ENCODE measurements at places on chromosomes 3 and 15.

DNA sequence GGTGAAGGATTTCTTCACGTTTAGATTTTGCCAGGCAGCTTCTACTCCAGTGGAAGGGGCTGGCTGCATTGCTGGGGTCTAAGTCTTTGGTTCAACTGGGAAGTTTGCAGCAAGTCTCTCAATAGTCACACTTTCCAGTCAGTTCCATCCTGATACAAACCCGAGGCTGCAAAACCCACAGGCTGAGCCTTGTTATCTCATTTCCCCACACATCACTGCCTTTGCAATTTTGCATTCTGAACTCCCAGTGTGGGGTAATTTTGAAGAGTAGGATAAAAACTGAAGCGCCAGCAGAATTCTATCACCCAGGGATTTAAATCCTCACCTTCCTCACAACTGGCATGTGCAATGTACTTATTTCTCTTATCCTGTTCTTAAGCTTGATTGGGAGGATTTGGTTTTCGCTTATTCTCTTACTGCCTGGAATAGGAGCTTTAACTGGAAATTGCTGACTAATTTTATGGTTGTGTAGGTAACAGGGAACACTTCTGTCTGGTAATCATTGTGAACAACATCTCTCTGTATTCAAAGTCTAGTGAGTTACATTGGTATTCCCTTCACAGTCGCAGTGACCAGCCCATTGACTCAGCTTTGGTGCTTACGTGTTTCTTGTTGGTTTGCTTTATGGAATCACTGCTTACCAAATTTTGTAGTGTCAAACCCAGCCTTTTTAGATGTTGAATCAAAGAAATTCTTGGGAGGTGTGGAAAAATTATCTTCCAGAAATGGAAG lies 142.0 kb upstream of the TOPAZ1 start:
- no peak for DNase-seq

DNA sequence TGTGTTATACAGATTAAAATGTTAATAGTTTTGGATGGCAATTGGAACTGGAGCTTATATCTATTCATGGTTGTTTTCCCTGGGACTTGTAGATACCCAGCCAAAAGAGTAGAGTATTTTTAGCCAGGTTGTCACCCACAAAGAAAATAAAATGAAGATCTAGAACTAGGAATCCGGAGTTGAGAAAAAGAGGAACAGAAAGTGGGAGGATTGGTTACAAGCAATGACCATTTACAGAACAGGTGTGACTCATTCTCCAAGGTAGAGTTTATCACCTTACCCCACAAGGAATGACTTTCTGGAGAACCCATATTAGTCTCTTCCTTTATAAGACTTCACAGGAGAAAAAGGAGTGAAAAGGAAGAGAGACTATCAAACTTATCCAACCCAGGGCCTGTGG lies 99.8 kb downstream of the TMEM108 start:
- no peak for DNase-seq

DNA sequence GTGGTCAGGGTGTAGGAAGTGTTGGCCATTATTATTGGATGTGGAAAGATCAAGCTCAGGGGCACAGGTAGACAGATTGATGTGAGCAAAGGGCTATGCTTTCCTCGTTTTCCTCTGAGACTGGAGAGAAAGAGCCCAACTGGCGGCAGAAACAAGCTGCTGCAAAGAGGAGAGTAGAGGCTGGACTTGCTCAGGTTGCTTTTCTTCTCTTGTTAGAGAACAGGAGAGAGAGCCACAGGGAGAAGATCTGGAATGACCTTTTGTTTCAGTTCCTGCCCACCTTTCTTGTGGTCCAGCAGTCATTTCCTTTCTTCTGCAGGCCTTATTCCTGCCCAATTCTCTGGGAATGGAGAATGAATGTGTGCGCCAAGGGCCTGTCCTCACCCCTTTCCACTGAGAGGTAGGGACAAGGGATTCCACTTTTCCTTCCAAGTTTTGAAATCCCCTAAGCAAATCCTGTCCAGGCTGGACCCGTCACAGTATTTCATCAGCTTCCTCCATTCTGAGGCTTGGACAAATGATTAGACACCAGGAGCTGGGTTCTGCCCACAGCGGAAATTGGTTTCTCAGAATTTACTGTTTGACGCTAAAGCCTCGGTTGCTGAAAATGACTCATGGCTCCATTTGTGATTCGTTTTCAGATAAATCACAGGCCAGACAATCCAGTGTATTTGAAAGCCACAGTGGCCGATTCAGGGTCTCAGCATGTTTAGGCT lies 16.1 kb downstream of the ZNF80 start:
- DNase-seq = no peak

DNA sequence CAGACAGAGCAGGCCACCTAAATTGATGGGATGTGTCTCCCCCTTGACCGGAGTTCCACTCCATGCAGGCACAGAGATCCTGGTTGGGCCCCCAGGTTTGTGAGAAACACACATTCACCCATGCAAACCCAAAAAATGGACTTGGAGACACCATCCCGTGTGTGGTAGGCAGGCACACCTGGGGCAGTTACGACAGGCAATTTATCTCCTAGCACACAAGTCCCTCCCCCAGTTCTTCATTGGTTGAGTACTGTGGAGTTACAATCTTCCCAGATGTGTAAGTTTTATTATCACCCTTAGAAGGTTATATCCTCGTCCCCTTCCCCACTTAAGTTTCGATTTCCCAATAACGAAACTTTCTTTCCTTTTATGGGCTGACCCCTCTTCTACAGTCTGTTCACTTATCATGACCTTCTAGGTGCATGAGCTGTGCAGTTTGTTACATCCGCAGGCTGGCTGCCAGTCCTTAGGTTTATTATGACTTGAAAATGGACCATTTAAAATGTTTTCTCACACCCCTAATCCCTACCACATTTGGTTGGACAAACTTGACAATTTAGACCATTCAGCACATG lies 27.3 kb downstream of the ARL8B start:
- DNase-seq = no peak

DNA sequence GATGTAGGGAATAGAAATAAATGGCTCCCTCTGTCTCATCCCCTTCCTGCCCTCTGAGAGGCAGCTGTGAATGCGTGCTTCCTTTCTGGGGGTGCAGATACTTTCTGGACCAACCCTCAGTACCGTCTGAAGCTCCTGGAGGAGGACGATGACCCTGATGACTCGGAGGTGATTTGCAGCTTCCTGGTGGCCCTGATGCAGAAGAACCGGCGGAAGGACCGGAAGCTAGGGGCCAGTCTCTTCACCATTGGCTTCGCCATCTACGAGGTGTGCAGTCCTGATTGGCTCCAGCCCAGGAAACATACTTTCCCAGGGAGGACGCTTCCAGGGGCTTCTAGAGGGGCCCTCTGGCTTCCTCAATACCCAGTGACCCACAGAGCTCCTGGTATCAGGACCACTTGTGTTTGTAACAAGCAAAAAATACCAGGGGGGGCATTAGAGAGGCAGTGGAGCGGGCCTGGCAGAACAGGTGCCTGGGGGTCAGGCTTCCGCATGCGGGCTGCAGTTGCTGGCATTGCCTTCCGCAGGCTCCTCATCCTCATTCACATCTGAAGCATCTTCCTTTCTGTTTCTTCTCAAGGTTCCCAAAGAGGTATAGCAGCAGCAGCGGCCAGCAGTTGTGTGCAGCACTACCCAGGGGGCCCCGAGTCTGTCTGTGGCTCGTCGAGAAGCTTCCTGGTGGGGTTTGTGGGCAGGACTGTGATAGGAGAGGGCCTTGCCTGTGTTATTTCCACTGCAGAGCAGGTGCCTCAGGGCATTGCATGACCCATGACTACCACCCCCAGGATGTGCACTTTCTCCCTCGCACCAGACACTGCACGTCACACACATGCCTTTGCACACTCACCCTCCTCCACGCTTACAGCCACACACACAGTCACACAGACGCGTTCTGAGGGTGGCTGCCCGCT lies 42.5 kb downstream of the CAPN3 start:
- no peak for DNase-seq

GRCh38 chr3:169497567-169498257 lies 165.8 kb downstream of the MECOM start:
- DNase-seq = no peak

GRCh38 chr3:64111872-64112271 lies 88.6 kb upstream of the PSMD6 start:
- no peak for DNase-seq
